Fibroblast of skin of right quadriceps (primary cell): ENCODE measurements at places on chromosomes 16 and 17.

GRCh38 chr16:54389836-54390494, 103.4 kb upstream of the IRX3 start:
- DNase-seq: no peak

GRCh38 chr17:260031-260791, 78.8 kb upstream of the DOC2B start:
- no peak for DNase-seq

GRCh38 chr17:58415371-58416055, 1.8 kb downstream of the RNF43 start:
- no peak for DNase-seq

DNA sequence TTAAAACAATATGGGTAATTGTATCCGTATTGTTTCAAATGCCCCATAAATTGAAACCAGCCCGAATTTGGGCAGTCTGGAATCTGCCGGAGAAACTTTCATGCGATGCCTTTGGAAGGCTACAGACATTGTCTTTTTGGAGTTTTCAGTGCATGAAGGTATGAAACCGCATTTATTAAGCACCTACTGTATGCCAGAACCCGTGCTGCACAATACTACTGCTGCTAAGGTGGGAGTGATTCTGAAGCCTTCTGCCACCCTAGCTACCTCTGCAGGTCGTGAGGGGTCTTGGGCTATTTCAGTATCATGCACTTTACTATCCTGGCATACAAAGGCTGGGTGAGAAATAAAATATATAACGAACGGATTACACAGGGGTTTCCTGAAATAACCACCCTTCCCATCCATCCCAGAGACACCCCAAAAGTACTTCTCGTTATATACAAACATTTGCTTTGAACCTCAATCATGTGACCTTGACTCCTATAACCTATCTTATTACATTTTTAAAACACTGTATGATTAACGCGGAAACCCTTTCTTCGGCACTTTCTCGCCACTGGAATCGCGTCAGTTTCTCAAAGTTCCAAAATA, 1.0 kb upstream of the MSI2 start:
- no peak for DNase-seq

DNA sequence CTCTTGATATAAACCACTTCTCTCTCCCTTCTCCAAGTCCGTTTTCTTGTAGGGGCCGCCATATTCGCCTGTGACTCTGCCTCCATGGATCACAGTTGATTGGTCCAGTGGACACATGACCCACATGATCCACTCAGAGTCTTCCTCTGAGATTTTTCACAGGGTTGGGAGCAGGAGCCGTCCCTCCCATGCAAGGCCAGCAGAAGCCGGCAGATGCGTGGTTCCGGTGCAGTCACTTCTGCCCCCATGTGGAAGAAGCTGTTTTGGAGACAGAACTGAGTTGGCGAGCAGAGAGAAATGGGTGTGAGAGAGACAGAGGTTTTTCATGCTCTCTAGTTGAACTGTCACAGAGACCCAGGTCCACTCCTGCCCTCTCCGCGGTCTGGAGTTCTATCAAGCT, 83.3 kb downstream of the C16orf95 start:
- peak; percentile 37 for DNase-seq
